ENCODE measurements at places on chromosomes 16 and 17. TPM values are rescaled to one million over a fixed set of nuclear protein-coding genes. Genes with fewer than 3 reads are reported as not detected.

Gene COX10
- 13.1 TPM for total RNA-seq

Gene TEKT1
- total RNA-seq = not detected

Gene COQ7
- 14.2 TPM for total RNA-seq

Gene MYO1D
- 28.9 TPM for total RNA-seq
